ENCODE measurements at places on chromosomes 3 and 15.

DNA sequence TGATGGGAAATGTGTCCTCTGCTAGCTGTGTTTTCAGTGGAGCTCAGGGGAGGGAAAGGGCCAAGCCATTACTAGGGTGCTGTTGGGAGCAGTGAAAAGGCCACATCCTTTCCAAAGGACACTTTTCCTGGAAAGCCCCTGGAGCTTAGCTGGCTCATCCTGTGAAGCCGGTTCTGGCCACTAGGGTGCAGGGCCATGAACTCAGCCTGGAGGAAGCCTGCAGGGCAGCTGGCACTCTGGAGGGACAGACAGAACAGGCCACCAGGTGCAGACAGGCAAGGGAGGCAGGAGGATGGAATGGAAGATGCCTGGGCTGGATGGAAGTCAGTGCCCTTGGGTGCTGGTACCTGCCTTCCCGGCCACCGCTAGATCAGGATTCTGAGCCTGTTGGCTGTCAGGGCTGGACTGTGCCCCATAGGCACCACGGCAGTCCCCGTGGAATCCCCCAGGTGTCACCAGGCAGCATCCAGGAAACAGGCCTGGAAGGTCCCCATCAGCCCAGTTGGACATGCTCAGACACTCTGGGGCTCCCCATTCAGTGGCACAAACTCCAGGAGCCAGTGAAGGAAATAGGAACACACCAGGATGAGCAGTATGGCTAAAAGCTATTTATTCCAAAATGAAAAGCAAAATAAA lies 76.2 kb upstream of the C2CD4B start:
- no peak for DNase-seq

DNA sequence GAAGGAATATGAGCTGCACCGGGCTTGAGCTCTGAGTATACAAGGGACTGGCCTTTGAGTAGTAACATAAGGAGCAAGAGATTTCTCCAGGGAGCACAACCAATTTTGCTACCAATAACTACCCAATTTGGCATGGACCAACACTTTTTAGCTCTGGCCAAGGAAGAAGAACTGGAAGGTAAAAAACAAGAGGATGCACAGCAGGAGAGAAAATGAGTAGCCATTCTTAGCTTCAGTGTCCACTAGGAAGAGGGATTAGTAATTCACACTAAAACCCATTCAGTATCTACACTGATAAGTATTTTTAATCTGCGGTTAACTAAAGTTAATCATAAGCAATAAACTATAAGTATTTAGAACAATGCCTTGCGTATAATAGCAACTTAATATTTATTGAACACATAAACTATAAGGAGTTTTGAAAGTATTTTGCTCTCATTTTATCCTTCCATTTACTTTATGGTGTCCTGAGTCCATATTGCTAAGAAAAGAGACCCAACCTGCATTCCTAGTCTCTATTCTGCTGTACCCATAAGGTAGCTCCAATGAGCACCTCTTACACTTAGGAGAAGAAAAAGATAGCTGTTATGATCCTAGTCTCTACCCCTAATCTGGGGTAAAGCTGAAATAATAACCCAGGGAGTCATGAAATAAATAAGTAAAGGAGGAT lies 268.9 kb downstream of the IGSF11 start:
- DNase-seq = no peak

- no peak for DNase-seq
These were observed at the start of gene CD200 for GRCh38 chr3:112333002-112333380. Gene CD200 (plus strand): TSS chr3:112333156. CDS start chr3:112333213, 57 bp downstream.

- no peak for DNase-seq
These were observed 122.0 kb downstream of the WDR76 start for GRCh38 chr15:43948691-43949325.

DNA sequence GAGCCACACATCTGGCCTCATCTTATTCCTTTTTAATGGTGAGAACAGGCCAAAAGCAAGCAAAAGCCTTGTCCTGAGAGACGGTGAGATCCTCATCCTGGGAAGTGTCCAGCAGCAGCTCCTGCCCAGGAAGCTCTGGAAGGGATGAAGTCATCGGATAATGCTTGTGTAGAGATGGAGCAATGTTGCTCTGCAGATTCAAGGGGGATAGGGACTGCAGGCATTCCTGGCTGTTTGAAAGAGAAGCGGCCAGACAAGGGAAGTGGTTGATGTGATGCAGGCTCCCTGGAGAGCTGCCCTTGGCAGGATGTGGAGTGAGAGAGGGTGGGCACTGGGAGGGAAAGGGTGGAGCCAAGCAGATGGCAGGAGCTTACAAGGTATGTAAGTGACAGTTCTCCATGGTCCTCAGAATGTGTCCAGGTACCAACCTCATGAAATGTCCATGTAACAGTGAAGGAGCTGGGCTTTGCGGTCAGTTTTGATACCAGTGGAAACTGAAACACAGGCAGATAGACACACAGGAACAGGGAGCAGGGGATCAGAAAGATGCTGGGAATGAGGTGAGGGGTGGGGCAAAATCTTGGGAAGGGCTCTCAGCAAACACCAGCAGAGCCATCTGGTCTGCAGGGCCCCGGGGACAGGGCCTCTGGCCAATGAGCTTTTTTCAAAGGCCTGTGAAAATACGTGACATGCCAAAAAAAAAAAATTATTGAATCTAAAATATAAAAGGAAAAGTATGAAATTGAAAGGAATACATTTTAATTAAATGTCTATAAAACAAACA lies 32.2 kb upstream of the LACTB start:
- DNase-seq = no peak

DNA sequence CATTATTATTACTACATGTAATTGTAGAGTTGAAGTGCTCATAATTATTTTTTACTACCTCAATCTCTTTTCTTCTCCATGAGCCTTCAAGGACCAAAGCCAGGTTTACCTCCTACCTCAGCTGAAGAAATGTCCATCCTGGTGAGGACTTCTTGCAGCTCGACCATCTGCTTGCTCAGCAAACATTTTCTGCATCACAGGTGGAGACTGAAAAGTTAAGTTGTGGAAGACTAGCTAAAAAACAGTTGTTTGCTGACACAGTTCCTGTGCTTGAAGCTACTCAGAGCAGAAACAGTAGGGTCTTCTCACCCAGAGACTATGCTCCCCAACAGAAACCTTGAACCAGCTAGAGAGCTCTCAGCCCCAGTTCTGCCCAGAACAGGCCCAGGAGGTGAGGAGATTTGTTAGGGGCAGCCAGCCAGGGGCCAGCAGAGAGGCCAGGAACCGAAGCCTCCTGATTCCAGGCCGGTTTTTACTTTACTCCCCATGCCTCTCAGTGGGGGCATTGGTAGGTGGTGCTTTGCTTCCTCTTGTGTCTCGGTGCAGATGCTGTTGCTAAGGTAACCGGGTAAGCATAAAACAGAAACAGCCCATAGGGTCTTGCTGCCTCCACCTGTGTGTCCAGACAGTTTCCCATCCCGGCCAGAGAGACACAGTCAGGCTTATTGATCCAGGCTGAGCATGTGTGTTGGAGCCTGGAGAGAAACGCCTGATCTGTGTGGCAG lies 54.9 kb downstream of the CCNL1 start:
- DNase-seq = no peak

DNA sequence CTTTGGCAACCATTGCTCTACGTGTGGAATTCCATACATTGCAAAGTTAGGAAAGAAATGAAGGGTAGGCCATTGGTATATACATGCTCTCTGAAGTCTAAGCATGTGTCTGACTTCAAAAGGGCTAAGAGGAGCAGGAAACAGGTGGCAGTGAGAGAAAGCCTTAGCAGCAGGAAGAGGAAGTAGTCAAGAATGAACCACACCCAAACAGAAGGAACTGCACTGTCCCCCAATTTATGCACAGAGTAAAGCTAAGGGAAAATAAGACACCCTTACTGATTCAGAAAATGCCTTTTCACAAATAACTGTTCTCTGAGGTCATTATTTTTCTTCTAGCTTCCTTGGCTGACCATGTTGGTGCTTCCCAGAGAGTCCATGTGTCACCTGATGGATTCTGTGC lies 575.4 kb downstream of the NTRK3 start:
- DNase-seq = no peak

GRCh38 chr3:120689395-120689794 lies 7.4 kb upstream of the HGD start:
- DNase-seq = no peak

- DNase-seq = peak; percentile 7
These were observed 36.6 kb upstream of the CD47 start for GRCh38 chr3:108127301-108127988.
